ENCODE measurements at places on chromosomes 16 and 17.

DNA sequence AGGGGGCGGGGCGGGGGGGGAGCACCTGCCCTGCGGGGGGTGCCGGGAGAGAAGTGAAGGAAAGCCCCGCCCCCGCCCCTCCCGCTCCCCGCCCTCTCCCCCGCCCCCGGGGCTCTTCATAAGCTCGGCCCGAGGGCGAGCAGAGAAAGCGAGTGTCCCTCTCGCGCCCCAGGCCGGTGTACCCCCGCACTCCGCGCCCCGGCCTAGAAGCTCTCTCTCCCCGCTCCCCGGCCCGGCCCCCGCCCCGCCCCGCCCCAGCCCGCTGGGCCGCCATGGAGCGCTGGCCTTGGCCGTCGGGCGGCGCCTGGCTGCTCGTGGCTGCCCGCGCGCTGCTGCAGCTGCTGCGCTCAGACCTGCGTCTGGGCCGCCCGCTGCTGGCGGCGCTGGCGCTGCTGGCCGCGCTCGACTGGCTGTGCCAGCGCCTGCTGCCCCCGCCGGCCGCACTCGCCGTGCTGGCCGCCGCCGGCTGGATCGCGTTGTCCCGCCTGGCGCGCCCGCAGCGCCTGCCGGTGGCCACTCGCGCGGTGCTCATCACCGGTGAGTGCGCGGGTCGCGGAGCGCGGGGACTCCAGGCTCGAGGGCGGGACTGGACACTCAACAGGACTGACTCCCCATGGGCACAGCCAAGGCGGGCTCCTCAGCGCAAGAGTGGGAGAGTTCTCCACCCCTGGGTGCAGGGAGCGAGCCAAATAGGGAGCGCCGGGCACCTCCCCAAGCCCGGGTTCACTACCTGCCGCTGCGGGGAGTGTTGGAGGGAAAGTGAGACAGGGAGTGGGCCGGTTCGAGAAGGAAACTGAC is at the start of gene HSD11B2:
TSS of gene HSD11B2 (plus strand) at position 145 of the 798 bp plus-strand sequence. CDS start at position 273, 128 bp downstream.
- DNase-seq = peak; percentile 20

- no peak for DNase-seq
These were observed 12.0 kb downstream of the TBC1D16 start for GRCh38 chr17:80023481-80024205.

- DNase-seq = no peak
These were observed 8.2 kb downstream of the PDE6G start for GRCh38 chr17:81648013-81648706.

- no peak for DNase-seq
These were observed 10.6 kb downstream of the LIG3 start for GRCh38 chr17:34990921-34991365.

GRCh38 chr16:89398924-89399323 is 91.4 kb downstream of the ANKRD11 start:
- DNase-seq = no peak

DNA sequence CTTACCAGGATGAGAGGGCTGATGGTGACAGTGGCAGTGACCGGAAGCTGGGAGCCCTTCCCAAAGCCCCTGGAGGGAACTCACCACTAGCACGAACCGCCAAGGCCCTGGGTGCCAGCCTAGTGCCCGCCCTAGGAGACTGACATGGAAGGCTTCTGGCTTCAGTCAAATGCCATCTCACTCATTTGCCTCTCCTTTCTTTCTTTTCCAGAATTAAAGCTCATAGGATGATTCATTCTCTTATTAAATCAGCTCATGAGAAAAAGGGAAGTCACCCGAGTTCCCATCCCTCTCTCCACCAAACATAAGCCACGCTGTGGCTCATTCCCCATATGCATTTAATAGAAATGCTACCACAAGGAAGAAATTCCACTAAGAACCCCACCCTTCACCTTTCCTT is 12.1 kb downstream of the CUEDC1 start:
- no peak for DNase-seq

DNA sequence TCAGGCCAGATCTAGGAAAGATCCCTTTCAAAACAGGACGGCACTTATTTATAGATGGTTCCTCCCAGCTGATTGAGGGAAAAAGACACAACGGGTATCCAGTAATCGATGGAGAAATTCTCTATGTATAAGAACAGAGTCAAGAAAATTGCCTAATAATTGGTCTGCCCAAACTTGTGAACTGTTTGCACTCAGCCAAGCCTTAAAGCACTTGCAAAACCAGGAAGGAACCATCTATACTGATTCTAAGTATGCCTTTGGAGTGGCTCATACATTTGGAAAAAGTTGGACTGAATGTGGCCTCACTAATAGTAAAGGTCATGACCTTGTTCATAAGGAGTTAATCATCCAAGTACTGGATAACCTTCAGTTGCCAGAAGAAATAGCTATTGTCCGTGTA is 5.9 kb downstream of the HPR start:
- no peak for DNase-seq

DNA sequence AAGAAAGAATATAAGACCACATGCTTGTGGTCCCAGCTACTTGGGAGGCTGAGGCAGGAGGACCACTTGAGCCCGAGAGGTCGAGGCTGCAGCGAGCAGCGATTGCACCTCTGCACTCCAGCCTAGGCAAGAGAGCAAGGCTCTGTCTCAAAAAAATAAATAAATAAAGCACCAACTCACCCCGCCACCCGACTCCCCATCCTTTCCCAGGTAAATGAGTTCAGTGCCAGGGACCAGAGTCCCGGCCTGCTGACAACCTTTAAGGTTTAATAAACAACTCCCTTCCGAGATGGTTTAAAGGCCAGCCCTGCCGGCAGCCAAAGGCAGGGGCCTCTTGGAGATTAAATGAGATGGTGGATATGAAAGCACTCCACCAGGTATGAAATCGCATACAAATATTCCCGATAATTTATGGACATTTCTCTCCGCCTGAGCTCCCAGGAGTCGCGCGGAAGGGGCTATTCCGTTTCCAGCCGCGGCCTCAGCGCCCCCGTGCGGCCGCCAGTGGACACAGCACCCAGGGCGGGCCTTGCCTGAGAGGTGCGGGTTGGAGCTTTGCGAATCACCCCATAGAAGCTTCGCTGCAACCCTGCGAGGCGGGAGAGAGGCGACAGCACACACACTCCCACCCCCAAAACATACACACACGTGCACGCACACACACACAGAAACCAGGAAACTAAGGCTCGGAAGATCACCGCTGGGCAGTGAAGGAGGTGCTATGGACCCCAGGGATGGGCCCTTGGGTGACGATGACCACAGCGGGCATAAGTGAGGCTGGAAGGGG is 4.0 kb upstream of the RPL38 start:
- peak; percentile 39 for DNase-seq

DNA sequence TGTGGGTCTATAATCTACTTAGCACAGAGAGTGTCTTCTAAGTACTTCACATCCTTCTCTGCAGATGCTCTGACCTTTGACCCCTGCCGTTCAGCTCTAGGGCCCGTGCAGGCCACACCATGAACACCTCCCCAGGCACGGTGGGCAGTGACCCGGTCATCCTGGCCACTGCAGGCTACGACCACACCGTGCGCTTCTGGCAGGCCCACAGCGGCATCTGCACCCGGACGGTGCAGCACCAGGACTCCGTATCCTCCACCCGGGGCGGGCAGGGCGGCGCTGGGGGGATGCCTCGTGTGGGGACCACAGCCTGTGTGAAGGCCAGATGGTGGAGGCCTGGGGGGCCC is 686 bp downstream of the MLST8 start:
- no peak for DNase-seq

- no peak for DNase-seq
These were observed 12.0 kb downstream of the VAC14 start for GRCh38 chr16:70788668-70789594.

DNA sequence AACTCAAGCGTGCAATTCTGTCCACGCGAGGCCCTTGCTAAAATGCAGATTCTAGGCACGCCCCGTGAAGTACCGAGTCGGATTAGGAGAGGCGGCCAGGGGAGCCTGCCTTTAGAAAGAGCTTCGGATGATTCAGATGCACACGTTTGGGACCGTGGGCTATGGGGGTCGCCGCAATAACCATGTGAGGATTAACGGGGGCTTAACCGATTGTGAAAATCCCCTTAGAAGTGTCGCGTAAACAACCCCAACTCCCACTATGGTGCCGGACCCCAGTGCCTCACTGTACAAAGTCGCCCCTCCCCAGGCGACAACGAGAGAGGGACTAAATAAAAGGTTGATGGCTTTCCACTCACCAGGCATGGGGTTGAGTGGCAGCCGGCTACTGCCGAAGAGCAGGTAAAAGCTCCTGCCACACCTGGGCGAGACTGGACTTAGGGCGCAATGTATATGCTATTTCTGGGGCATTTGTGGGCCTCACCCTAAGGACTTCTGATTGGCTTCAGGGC is 635 bp upstream of the SP2 start:
- DNase-seq = no peak

GRCh38 chr16:70437017-70437581 is 1.8 kb downstream of the ST3GAL2 start:
- no peak for DNase-seq

DNA sequence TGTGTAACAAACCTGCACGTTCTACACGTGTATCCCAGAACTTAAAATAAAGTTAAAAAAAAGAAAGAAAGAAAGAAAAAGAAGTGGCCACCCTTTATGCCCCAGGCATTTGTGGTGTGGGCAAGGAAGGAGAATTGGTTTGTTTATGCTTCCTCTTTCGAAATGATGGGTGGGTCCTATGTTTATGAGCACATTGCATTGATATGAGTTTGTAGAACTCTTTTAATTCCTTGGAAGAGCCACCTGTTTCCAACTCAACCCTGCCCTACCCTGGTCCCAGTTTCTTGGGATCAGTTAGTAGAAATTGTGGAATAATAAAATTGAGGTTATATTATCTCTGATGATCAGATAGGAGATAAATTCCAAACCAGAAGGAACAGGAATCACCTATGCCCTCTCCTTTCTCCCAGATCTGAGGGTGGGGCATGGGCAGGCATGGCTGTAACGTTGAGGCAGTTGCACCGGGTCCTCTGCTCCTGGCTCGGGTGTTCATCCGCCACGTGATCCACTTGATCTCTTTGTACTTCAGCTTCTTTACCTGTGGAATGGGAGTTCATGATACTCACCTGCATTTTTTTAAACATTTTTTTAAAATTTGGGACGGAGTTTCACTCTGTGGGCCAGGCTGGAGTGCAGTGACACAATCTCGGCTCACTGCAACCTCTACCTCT is 15.9 kb downstream of the CHAD start:
- DNase-seq = no peak

- DNase-seq = no peak
These were observed 26.2 kb upstream of the CCL1 start for GRCh38 chr17:34389126-34389750.

DNA sequence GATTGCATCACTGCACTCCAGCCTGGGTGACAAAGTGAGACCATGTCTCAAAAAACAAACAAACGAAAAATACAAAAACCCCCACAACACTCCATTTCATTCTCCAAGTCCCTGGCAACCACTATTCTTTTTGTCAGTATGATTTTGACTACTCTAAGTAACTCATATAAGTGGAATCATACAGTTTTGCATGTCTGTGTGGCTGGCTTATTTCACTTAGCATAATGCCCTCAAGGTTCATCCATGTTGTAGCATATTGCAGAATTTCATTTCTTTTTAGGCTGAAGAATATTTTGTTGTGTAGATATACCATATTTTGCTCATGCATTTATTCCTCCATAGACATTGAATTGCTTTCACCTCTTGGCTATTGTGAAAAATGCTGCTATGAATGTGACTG is 81.7 kb upstream of the GAS7 start:
- DNase-seq = no peak

GRCh38 chr17:42708588-42708987 is 26.3 kb downstream of the CNTNAP1 start:
- DNase-seq = no peak

Data from stimulated activated CD4-positive, alpha-beta T cell treated with anti-CD3 and anti-CD28 coated beads, Interleukin-1b, Interleukin-23, amount 100 ng/mL, for 4 hours (primary cell).